Endodermal cell (in vitro differentiated cells): ENCODE measurements at places on chromosomes 16 and 17. TPM values are rescaled to one million over a fixed set of nuclear protein-coding genes. Genes with fewer than 3 reads are reported as not detected.

GRCh38 chr16:48597563-48598387 lies 12.2 kb downstream of the N4BP1 start:
- DNase-seq = no peak

GRCh38 chr16:28205117-28205899 lies 6.5 kb downstream of the XPO6 start:
- DNase-seq = no peak

DNA sequence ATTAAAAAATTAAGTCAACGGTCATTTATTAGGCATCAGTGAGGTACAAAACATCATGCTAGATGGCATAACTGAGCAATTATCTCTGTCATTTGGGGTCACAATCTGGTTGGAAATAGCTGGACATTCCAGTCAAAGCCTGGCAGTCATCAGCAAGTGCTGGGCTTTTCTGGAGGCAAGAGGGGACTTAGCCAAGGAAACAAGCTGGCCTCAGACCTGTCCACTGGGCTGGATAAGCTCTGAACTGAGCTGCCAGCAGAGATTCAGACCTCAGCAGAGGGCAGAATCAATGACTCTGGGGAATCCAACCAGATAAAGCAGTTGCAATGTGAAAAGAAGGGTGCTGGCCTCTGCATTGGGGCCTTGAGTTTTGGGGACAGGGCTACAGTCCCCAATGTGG lies 161.9 kb upstream of the NOL11 start:
- peak; percentile 17 for DNase-seq

GRCh38 chr16:77220427-77220826 lies 21.2 kb downstream of the SYCE1L start:
- no peak for DNase-seq

- peak; percentile 90 for DNase-seq
These were observed 2.5 kb upstream of the HS3ST6 start for GRCh38 chr16:1920727-1921171.

GRCh38 chr17:38915639-38915995 lies 9.8 kb upstream of the LASP1NB start:
- peak; percentile 42 for DNase-seq

- DNase-seq = no peak
These were observed 626.6 kb upstream of the SOX9 start for GRCh38 chr17:71494062-71494855.

GRCh38 chr16:77905374-77905920 lies 116.9 kb upstream of the CLEC3A start:
- DNase-seq = no peak

GRCh38 chr17:77801545-77802332 lies 156.8 kb upstream of the TNRC6C start:
- no peak for DNase-seq

DNA sequence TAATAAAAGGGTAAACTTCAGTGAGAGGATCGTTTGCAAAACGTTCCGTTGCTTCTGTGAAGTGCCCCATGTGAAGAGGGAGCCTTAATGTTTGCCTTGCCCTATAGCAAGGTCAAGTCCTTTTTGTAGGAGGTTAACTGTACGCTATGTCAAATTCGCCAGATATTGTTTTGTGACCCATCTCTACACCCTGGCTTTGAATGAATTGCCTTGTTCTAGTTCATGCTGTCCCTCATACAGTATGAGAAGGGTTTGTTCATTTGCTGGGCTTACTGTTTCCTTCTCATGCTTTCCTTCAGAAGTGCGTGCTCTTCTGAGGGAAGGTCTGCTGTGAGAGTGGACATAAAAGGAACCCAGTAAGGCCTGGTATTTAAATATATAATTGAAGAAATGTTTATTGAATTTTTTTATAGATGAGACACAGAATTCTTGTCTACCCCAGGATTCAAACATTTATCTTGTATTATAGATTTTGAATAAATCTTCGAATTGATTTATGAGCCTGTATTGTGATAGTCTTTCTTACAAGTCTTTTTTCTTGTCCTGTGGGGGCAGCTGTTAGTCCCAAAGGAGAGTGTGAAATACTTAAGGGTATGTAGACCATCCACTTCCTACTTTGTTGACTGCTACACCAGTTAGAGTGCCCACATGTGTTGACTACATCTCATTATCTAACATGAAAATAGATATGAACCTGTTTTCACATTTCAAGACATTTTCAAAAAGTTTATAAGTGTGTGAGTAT lies 1.7 kb downstream of the MAP3K3 start:
- no peak for DNase-seq

SPIRE2 gene
- 11.3 and 12.8 TPM in 2 replicates for total RNA-seq

ANKRD40CL gene
- total RNA-seq = not detected in 2 replicates

CCT6B gene
- 0.88 and 1.5 TPM in 2 replicates for total RNA-seq

EVI2A gene
- total RNA-seq = not detected in 2 replicates

KCNH4 gene
- 0.07 TPM in 1 of 2 replicates, not detected in the other for total RNA-seq

CBFA2T3 gene
- total RNA-seq = 2.2 and 3.1 TPM in 2 replicates
